Activated CD8-positive, alpha-beta T cell treated with anti-CD3 and anti-CD28 coated beads for 36 hours (primary cell): ENCODE measurements at places on chromosomes 3 and 15. TPM values are rescaled to one million over a fixed set of nuclear protein-coding genes. Genes with fewer than 3 reads are reported as not detected.

- H3K4me3 ChIP-seq: no peak overlapping the region
- H3K36me3 ChIP-seq: no peaks in the 10 kb centered on the region
- H3K27me3 ChIP-seq: no peaks in the 10 kb centered on the region
Observed at GRCh38 chr3:116863822-116864589, 154.4 kb downstream of the TUSC7 start.

DNA sequence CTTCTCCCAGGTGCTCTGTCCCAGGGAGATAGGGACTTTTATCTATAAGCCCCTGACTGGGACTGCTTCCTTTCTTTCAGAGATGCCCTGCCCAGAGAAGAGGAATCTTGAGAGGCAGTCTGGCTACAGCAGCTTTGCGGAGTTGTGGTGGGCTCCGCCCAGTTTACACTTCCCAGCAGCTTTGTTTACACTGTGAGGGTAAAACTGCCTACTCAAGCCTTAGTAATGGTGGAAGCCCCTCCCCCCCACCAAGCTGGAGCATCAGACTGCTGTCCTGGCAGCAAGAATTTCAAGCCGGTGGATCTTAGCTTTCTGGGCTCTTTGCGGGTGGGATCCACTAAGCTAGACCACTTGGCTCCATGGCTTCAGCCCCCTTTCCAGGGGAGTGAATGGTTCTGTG is 253.8 kb upstream of the ARL6 start:
- no peak overlapping the region for H3K27ac ChIP-seq
- no peaks in the 10 kb centered on the region for H3K27me3 ChIP-seq
- DNase-seq: no peak

DNA sequence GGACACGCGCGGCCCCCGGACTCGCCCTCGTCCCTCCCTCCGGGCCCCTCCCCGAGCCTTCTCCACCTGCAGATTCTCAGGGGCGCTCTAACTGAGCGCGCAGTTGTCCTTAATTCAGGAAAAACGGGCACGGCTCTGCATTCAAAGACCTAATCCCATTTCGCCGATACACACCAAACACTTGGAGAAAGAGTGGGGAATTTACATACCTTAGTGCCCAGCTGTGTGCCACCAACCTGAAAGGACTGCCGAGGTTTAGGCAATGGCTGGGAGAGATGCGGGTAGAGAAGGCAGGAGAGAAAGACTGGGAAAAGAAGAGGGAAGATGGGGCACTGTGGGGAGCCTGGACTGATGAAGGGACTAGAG is 21.8 kb downstream of the IGDCC3 start:
- H3K27me3 ChIP-seq: peaks cover 40% of the 10 kb centered on the region
- H3K4me3 ChIP-seq: peak overlapping the region; percentile 20
- no peak for DNase-seq

GRCh38 chr3:166263460-166263859 is 426.2 kb upstream of the BCHE start:
- no peak overlapping the region for H3K27ac ChIP-seq
- no peaks in the 10 kb centered on the region for H3K36me3 ChIP-seq

GRCh38 chr3:14170531-14171159 is 7.8 kb downstream of the XPC start:
- H3K4me3 ChIP-seq: no peak overlapping the region
- H3K36me3 ChIP-seq: peaks cover 50% of the 10 kb centered on the region
- DNase-seq: no peak
- H3K27me3 ChIP-seq: no peaks in the 10 kb centered on the region
- H3K27ac ChIP-seq: peak overlapping the region; percentile 11
- H3K4me1 ChIP-seq: peaks cover 38% of the 10 kb centered on the region

DNA sequence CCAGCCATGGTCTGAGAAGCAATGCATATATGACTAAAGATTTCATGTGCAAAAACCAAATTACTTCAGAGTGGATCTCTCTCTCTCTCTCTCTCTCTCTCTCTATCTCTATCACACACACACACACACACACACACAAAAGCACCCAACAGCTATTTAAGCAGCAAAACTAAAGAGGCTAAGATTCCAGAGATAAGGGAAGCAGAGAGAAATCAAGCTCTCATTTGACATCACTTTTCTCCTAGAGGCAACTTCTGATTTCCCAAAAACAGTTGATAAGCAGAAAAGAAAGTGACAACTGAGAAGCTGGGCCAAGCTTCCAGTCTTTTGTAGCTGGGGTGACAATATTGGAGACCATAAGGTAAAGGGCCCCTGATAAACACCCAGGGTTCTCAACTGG is 526.0 kb upstream of the NR2F2 start:
- H3K27ac ChIP-seq: no peak overlapping the region
- no peaks in the 10 kb centered on the region for H3K27me3 ChIP-seq
- H3K4me1 ChIP-seq: no peaks in the 10 kb centered on the region
- H3K36me3 ChIP-seq: no peaks in the 10 kb centered on the region

GRCh38 chr15:25766417-25766816 is 96.7 kb downstream of the ATP10A start:
- H3K4me3 ChIP-seq: no peak overlapping the region
- peaks cover 13% of the 10 kb centered on the region for H3K4me1 ChIP-seq
- DNase-seq: no peak
- H3K27ac ChIP-seq: no peak overlapping the region
- peaks cover 21% of the 10 kb centered on the region for H3K36me3 ChIP-seq
- H3K27me3 ChIP-seq: no peaks in the 10 kb centered on the region

DNA sequence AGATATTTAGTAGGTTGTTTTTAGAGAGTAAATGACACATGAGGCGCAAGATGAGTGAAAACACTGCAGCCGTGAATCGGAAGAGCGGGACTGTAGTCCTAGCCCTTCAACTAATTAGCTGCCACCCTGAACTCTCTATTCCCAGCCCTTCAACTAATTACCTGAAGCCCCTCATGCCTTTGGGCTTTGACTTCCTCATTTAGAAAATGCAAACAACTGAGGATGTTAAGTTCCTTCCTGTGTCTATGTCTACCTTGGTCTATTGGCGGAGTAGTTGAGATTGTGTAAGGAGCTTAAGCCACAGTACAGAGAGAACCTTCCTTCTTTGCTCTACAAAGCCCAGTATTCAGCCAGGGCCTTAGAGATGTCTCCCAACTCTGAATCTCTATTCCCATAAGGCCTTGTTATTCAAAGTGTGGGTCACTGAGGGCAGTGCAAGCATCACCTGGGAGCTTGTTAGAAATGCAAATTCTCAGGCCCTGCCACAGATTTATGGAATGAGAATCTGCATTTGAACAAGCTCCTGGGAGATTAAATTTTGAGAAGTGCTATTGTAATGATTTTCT is 71.8 kb upstream of the SCN5A start:
- no peak overlapping the region for H3K4me3 ChIP-seq
- no peak overlapping the region for H3K27ac ChIP-seq
- H3K4me1 ChIP-seq: no peaks in the 10 kb centered on the region
- no peaks in the 10 kb centered on the region for H3K27me3 ChIP-seq
- H3K36me3 ChIP-seq: no peaks in the 10 kb centered on the region

GRCh38 chr3:127560051-127560787 is 30.3 kb downstream of the TPRA1 start:
- H3K27me3 ChIP-seq: peaks cover 8% of the 10 kb centered on the region
- no peak overlapping the region for H3K4me3 ChIP-seq
- peaks cover 5% of the 10 kb centered on the region for H3K4me1 ChIP-seq
- peak; percentile 26 for DNase-seq

DNA sequence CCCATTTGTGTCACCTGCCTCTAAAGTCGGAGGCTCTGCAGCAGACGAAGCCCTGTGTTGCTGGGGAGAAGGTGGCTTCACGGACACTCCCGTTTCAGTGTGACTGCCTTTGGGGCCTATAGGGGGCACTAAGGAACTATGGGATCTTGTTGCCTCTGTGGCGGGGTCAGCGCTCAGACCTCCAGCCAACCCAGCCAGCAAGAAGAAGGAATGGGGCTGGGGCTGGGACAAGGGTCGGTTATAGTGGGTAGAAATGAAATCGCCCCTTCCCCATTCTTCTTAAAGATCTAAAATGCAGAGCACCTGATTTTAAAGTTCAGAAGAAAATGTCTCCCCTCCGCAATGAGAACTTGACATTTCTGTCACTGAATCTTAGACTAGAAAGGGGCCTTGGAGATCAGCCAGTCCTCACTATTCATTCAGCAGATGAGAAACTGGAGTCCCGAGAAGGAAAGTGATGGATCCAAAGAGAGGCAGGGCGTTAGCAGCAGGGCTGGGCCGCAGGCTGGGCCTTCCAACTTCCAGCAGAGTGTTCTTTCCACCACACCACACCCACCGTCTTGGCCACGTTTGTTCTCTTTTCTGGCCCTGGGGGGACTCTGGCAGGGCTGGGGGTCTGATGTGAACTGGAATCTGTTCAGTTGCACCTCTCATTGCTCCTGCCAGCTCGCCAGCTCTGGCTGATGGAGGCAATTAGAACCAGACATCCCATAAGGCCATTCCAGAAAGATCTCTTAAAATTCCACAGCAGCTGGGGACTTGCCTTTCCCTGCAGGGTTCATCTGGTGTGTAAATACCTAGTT is 195.4 kb downstream of the OPA1 start:
- peak; percentile 37 for DNase-seq
- no peaks in the 10 kb centered on the region for H3K4me1 ChIP-seq
- H3K4me3 ChIP-seq: no peak overlapping the region
- no peak overlapping the region for H3K27ac ChIP-seq
- H3K27me3 ChIP-seq: peaks cover 9% of the 10 kb centered on the region
- H3K36me3 ChIP-seq: no peaks in the 10 kb centered on the region

- DNase-seq: no peak
- H3K36me3 ChIP-seq: peaks cover under 1% of the 10 kb centered on the region
- H3K27me3 ChIP-seq: no peaks in the 10 kb centered on the region
- peaks cover 8% of the 10 kb centered on the region for H3K4me1 ChIP-seq
Observed at GRCh38 chr3:119550192-119550910, 9.1 kb downstream of the CD80 start.

- H3K27me3 ChIP-seq: peaks cover 6% of the 10 kb centered on the region
- peak; percentile 50 for DNase-seq
- H3K4me1 ChIP-seq: peaks cover 34% of the 10 kb centered on the region
Observed at GRCh38 chr3:43770426-43771103, 79.8 kb downstream of the ABHD5 start.

GRCh38 chr3:25855266-25855784 is 65.4 kb downstream of the OXSM start:
- no peak overlapping the region for H3K4me3 ChIP-seq
- H3K27me3 ChIP-seq: peaks cover 4% of the 10 kb centered on the region
- peaks cover 2% of the 10 kb centered on the region for H3K36me3 ChIP-seq

DNA sequence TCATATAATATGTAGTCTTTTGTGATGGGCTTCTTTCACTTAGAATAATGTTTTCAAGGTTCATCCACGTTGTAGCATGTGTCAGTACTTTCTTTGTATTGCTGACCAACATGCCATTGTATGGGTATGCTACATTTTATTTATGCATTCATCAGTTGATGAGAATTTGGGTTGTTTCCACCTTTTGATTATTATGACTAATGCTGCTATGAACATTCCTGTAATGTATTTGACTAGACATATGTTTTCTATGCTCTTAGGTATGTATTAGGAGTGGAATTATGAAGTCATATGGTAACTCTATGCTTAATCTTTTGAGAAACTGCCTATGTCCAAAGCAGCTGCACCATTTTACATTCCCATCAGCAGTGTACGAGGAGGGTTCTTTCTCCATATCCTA is 3.2 kb upstream of the PODXL2 start:
- no peak overlapping the region for H3K4me3 ChIP-seq
- H3K27ac ChIP-seq: no peak overlapping the region
- no peak for DNase-seq
- H3K27me3 ChIP-seq: peaks cover 26% of the 10 kb centered on the region
- H3K4me1 ChIP-seq: peaks cover 30% of the 10 kb centered on the region

DNA sequence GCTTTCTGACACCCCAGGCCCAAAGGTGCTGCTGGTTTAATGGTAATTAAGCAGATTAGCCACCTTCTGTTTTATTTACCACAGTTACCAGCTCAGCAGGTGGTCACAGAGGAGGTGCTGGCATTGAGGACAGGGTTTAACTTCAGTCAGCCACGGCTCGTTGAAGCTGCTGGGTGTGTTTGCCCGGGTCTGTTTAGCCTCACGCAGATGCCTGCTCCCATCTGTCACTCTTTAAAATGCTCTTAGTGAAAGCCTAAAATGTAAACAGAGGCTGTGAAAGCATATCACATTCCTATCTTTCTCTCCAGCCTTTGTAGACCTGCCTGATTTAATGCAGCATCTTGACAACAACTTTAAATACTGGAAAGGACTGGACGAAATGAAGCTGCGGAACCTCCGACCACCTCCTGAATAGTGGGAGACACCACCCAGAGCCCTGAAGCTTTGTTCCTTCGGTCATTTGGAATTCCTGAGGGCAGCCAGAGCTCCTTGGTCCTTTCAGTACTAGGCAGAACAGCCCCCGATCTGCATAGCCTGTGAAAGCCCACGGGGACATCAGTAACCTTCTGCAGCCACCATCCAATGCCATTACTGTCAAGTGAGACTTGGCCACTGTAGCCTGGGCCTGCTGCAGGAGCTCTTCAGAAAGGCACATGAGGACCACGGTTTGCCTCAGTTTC is 156.0 kb downstream of the PDE8A start:
- no peak for DNase-seq
- no peaks in the 10 kb centered on the region for H3K27me3 ChIP-seq
- H3K27ac ChIP-seq: no peak overlapping the region
- no peaks in the 10 kb centered on the region for H3K4me1 ChIP-seq

GRCh38 chr3:189737071-189737470 is 105.9 kb downstream of the TP63 start:
- no peaks in the 10 kb centered on the region for H3K4me1 ChIP-seq
- H3K4me3 ChIP-seq: no peak overlapping the region
- no peaks in the 10 kb centered on the region for H3K36me3 ChIP-seq
- no peak for DNase-seq
- no peak overlapping the region for H3K27ac ChIP-seq
- H3K27me3 ChIP-seq: no peaks in the 10 kb centered on the region

DNA sequence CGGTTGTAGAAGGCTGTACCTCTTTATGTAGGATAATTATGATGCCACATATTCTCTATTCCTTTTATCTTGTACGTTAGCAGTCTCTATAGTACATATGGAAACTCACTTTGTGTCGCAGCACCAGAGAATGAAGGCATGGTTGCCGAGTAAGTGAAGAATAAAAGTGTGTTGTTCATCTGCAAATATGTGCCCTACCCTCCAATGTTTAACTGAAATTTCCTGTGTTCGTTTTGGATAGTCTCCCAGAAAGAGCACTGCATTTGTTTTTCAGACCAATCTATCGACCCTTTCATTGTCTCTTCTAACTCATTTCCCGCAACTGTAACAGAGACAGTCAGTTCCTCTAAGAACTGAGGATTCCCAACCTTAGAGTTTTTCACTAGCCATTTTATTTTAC is 592.8 kb downstream of the TUSC7 start:
- no peak for DNase-seq
- H3K36me3 ChIP-seq: no peaks in the 10 kb centered on the region
- H3K4me1 ChIP-seq: no peaks in the 10 kb centered on the region
- H3K27me3 ChIP-seq: no peaks in the 10 kb centered on the region
- no peak overlapping the region for H3K4me3 ChIP-seq
- no peak overlapping the region for H3K27ac ChIP-seq

Gene UCN2
- not detected for total RNA-seq

Gene HIGD2B
- total RNA-seq: 0.27 TPM

Gene KIF7
- total RNA-seq: 2.7 TPM

Gene GP9
- total RNA-seq: not detected

Gene POPDC2
- total RNA-seq: 2.1 TPM

Gene SYNPR
- not detected for total RNA-seq

Gene GATM
- 5.6 TPM for total RNA-seq

Gene CCR8
- 0.56 TPM for total RNA-seq

Gene TUSC7
- total RNA-seq: not detected

Gene CADM2
- 0.38 TPM for total RNA-seq
